ENCODE measurements at places on chromosomes 6 and 20. TPM values are rescaled to one million over a fixed set of nuclear protein-coding genes. Genes with fewer than 3 reads are reported as not detected.

DNA sequence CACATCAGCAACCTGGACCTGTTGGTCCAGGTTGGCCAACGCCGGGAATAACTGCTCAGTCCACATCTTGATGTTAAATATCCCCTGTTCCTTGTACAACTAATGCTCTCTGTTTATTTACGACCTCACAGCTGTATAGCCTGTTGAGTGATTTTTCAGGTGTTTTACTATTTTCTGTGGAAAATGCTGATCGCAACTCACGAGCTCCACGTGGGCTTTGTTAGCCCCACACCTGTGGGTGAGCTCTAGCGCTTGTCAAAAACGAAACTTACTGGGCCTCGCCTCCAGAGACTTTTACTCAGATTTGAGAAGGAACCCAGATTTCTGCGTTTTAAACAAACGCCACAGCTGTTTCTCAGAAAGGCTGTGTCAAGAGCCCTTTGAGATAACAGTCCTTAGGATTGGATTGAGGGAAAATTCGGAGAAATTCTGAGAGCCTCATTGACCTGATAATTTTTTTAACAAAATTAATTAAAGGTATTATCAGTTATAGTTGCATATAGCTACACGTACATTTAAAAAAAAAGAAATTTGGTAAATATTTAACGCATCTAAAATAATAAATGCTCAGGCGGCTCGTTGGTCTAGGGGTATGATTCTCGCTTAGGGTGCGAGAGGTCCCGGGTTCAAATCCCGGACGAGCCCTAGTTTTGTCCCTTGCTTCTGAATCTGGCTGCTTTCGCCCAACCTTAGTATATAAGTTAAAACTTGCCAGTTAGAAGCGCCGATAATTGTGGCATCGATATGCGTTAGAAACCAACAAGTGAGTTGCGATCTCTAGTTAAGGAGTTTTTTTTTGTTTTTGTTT, 16.7 kb downstream of the HMGN4 start:
- no peaks in the 10 kb centered on the region for H3K36me3 ChIP-seq
- no peak for DNase-seq
- peak overlapping the region; percentile 80 for H3K27ac ChIP-seq

Gene ULBP2
- 2.1 TPM for total RNA-seq

Gene C20orf144
- total RNA-seq = 0.37 TPM

GRCh38 chr6:164283574-164283973, 869.1 kb downstream of the QKI start:
- DNase-seq = no peak
- no peaks in the 10 kb centered on the region for H3K36me3 ChIP-seq
- no peaks in the 10 kb centered on the region for H3K4me1 ChIP-seq
- no peak overlapping the region for H3K27ac ChIP-seq

- no peak overlapping the region for H3K27ac ChIP-seq
- H3K4me3 ChIP-seq = no peak overlapping the region
- DNase-seq = no peak
- H3K36me3 ChIP-seq = no peaks in the 10 kb centered on the region
- H3K4me1 ChIP-seq = peaks cover 48% of the 10 kb centered on the region
- H3K27me3 ChIP-seq = no peaks in the 10 kb centered on the region
Observed at GRCh38 chr6:107655245-107655644, 165.3 kb downstream of the SOBP start.

- peaks cover 49% of the 10 kb centered on the region for H3K36me3 ChIP-seq
- no peak for DNase-seq
- H3K27me3 ChIP-seq = no peaks in the 10 kb centered on the region
- no peak overlapping the region for H3K4me3 ChIP-seq
- peaks cover 13% of the 10 kb centered on the region for H3K4me1 ChIP-seq
Observed at GRCh38 chr6:132499757-132500156, 13.2 kb downstream of the STX7 start.

GRCh38 chr6:140285471-140285870, 911.0 kb upstream of the CITED2 start:
- no peak overlapping the region for H3K4me3 ChIP-seq
- no peaks in the 10 kb centered on the region for H3K36me3 ChIP-seq
- H3K27me3 ChIP-seq = no peaks in the 10 kb centered on the region
- peak overlapping the region; percentile 27 for H3K27ac ChIP-seq

Gene SLC44A4
- not detected for total RNA-seq

DNA sequence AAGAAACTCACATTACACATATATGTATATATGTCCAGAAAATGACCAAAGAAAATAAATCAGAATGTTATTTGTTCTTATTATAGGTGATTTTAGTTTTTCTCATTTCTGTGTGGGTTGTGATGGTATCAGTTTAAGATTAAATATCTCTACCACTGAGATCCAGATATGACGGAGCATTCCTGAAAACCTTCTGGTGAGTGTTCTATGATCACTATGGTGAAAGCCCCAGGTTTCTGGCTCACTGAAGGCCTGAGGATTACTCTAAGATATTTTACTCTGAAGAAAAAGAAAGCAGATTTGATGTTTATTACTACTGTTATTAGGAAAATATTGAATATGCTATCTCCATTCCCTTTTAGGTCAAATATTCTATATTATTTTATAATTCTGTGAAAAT, 62.8 kb upstream of the L3MBTL3 start:
- no peaks in the 10 kb centered on the region for H3K27me3 ChIP-seq
- H3K4me1 ChIP-seq = no peaks in the 10 kb centered on the region
- no peak for DNase-seq
- H3K27ac ChIP-seq = no peak overlapping the region

DNA sequence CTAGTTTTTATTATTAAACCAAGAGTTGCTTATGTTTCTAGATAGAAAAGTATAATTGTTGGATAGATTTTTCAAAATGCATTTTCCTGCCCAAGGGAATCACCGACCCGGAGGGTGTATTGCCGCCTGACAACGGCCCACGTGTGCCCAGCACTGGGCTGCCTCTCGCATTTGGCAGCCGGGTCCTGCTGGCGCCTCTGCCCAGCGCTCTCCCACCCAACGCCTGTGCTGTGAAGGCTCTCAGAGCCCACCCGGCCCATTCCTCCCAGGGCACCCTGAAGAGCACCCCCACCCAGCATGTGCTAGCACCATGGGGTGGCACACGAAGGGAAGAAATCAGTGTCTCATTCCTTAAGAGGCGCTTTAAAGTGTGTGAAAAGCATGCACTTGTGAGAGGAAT, 88.3 kb upstream of the AFDN start:
- H3K27ac ChIP-seq = no peak overlapping the region
- no peak overlapping the region for H3K4me3 ChIP-seq
- peaks cover 7% of the 10 kb centered on the region for H3K27me3 ChIP-seq
- peaks cover 16% of the 10 kb centered on the region for H3K4me1 ChIP-seq

GRCh38 chr20:19288061-19288460, 75.6 kb downstream of the SLC24A3 start:
- no peaks in the 10 kb centered on the region for H3K4me1 ChIP-seq
- H3K36me3 ChIP-seq = no peaks in the 10 kb centered on the region
- H3K4me3 ChIP-seq = no peak overlapping the region

DNA sequence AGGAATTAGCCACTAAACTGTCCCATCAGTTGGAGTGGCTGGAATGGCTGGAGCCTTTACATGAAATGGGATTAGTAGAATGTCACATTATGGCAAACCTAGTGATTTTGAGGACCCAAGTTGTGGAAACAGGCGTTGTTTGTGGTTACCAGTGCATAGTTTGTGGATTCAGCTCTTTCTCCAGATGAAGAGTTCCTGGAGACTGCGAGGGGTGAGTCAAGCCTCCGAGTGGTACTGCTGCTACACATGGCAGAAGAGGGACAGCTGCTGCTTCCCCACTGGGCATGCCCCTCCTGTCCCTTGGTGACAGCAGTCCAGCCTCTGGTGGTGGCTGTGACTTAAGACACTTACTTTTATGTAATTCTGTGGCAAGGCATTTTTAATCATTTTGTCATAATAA, 94.2 kb upstream of the SCP2D1 start:
- H3K27ac ChIP-seq = no peak overlapping the region
- H3K4me1 ChIP-seq = peaks cover 2% of the 10 kb centered on the region
- no peak for DNase-seq

GRCh38 chr6:168888102-168888501, 365.5 kb downstream of the THBS2 start:
- H3K4me1 ChIP-seq = peaks cover 6% of the 10 kb centered on the region
- H3K36me3 ChIP-seq = no peaks in the 10 kb centered on the region
- H3K27ac ChIP-seq = no peak overlapping the region
- H3K4me3 ChIP-seq = no peak overlapping the region

GRCh38 chr6:168226061-168226752, 93.4 kb downstream of the DACT2 start:
- H3K36me3 ChIP-seq = no peaks in the 10 kb centered on the region
- no peak overlapping the region for H3K4me3 ChIP-seq
- H3K4me1 ChIP-seq = peaks cover 14% of the 10 kb centered on the region
- peaks cover 9% of the 10 kb centered on the region for H3K27me3 ChIP-seq
- DNase-seq = no peak
- H3K27ac ChIP-seq = no peak overlapping the region

Gene GMPR
- 7.8 TPM for total RNA-seq

GRCh38 chr20:14142171-14142570, 146.9 kb downstream of the MACROD2 start:
- H3K4me3 ChIP-seq = no peak overlapping the region
- DNase-seq = no peak
- no peaks in the 10 kb centered on the region for H3K36me3 ChIP-seq
- H3K4me1 ChIP-seq = no peaks in the 10 kb centered on the region

DNA sequence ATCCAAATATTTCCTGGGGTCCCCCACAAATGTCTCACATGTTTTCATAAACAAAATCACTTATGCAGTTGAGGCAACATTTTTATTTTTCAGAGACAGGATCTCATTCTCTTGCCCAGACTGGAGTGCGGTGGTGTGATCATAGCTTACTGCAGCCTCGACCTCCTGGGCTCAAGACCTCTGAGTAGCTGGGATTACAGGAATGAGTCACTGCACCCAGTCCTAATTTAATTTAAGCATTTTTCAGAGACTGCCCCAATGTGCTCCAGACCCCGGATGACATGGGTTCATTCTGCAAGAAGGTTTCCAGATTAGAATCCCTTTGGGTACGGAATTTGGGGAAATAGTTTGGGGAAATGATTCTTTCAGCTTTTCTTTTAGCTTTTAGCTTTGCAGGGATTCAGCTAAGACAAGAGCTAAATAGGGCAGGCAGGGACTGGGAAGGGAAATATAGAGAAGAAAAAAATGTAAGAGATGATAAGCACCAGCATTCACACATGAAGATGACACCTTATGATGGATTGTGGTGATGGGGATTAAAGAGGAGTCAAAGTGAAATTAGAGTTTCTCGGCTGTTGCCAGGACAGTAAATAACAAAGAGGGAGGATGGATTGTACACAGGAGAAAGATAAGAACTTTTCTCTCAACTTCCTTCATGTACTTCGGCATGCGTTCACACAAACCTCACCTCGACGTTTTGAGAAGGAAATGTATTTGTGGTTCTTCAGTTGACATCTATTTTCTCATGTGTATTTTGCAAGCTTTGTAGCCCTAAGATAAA, 169.4 kb upstream of the TAB2 start:
- H3K27me3 ChIP-seq = peaks cover 36% of the 10 kb centered on the region
- no peaks in the 10 kb centered on the region for H3K36me3 ChIP-seq
- H3K4me3 ChIP-seq = no peak overlapping the region

DNA sequence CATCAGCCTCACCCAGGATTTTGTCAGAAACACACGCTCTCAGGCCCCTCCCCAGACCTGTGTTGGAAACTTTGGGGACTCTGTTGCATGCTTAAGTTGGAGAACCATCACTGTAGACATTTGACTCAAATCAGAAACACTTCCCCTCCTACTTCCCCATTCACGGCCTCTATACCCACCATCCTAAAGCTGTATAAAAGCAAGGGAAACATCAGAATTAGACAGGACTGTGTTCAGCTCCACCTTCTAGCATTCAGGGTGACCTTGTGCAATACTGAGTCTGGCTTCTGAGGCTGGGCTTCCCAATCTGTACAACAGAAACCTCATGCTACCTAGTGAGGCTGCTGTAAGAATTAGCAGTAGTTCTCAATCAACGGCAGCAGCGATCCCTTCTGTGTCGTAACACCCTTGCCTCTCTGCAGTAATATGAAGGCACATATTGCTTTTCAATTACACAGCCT, 252.3 kb downstream of the LY86 start:
- H3K4me3 ChIP-seq = no peak overlapping the region
- H3K36me3 ChIP-seq = no peaks in the 10 kb centered on the region
- no peak for DNase-seq
- peaks cover 28% of the 10 kb centered on the region for H3K27me3 ChIP-seq

Gene C6orf15
- total RNA-seq = not detected

- peaks cover 12% of the 10 kb centered on the region for H3K4me1 ChIP-seq
- peak overlapping the region; percentile 12 for H3K27ac ChIP-seq
- no peak for DNase-seq
- peak overlapping the region; percentile 1 for H3K4me3 ChIP-seq
- H3K27me3 ChIP-seq = no peaks in the 10 kb centered on the region
Observed at GRCh38 chr6:74805916-74806696, 399.7 kb downstream of the COL12A1 start.
